ENCODE measurements at places on chromosomes 2 and 18. TPM values are rescaled to one million over a fixed set of nuclear protein-coding genes. Genes with fewer than 3 reads are reported as not detected.
A peak's percentile ranks its signal among the peaks of the same experiment; 100 is the strongest.

DNA sequence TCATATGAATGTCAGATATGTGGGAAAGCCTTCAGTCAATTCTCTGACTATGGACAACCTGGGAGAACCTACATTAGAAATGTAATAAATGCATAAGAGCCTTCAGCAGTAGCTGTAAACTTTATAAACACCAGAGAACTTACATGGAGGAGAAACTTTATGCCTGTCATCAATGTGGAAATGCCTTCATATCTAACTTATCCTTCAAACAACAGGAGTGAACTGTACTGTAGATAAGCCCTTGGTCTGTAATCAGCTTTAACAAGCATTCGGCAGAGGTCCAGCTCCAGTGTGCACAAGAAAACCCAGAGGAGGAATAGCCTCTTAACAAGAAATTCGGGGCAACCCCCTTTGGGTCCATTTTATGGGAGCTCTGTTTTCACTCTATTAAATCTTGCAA lies 14.8 kb upstream of the UXS1 start:
- no peak for DNase-seq
- H3K4me1 ChIP-seq, result no peaks in the 10 kb centered on the region
- H3K27me3 ChIP-seq, result no peaks in the 10 kb centered on the region
- H3K27ac ChIP-seq, result no peak overlapping the region
- no peak overlapping the region for H3K4me3 ChIP-seq

DNA sequence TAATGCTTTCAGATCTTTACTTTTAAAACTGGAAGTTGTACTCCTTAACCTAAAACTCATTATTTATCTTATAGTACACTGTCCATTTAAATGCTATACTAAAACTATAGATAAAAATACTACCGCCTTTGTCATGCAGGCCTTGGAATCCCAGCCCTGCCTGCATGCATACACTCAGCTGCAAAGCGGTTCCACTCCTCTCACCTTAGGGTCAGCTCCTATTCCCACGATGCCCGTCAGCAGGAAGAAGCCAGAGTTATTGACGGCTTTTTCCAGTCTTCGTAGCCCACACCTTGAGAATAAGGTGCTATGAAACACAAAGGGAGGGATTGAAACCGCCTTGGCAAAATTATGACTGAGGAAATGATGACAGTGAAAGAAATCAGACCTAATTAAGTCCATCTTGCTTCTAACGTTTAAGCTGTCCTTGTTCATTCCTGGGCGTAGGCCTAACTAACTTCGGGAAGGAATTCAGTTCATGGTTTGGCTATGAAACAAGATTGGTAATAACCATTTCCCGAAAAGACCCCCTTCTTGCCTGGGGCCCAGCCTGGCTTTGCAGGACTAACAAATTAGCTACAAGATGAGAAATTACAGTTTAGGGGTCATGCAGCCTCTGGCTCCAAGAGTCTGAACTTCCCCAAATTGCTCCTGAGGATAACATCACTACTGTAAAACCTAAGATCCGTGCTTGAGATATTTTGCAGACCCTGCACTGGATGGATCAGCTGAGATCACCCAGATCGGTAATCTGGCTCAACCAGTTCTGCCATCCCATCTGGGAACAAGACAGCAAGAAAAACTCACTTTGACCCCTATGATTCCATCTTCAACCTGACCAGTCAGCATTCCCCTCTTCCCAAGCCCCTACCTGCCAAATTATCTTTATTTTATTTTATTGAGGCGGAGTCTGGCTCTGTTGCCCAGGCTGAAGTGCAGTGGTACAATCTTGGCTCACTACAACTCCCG lies 17.1 kb downstream of the EPB41L5 start:
- no peak for DNase-seq
- H3K27ac ChIP-seq, result no peak overlapping the region
- no peaks in the 10 kb centered on the region for H3K27me3 ChIP-seq
- H3K4me3 ChIP-seq, result no peak overlapping the region

DNA sequence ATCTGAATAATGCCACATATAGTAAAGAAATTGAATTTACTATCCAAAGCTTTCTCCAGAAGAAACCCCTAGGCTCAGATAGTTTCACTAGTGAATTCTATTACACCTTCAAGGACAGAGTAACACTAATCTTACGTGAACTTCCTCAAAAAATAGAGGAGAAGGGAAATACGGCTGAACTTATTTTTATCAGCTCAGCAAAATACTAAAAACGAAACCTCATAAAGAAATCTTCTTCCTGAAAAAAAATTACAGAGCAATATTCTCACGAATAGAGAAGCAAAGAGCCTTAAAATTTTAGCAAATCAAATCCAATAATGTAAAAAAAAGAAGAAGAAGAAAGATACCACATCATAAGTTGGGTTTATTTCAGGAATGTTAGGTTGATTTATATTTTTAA lies 14.7 kb downstream of the CAPN13 start:
- H3K36me3 ChIP-seq, result no peaks in the 10 kb centered on the region
- no peak overlapping the region for H3K27ac ChIP-seq
- no peak overlapping the region for H3K4me3 ChIP-seq
- DNase-seq, result no peak
- peaks cover 4% of the 10 kb centered on the region for H3K27me3 ChIP-seq

- no peaks in the 10 kb centered on the region for H3K27me3 ChIP-seq
- H3K4me1 ChIP-seq, result no peaks in the 10 kb centered on the region
- no peak overlapping the region for H3K27ac ChIP-seq
- no peaks in the 10 kb centered on the region for H3K36me3 ChIP-seq
Measured at GRCh38 chr2:60028849-60029565, 524.4 kb downstream of the BCL11A start.

- no peaks in the 10 kb centered on the region for H3K4me1 ChIP-seq
- H3K4me3 ChIP-seq, result no peak overlapping the region
- no peaks in the 10 kb centered on the region for H3K36me3 ChIP-seq
- H3K27me3 ChIP-seq, result no peaks in the 10 kb centered on the region
- DNase-seq, result no peak
Measured at GRCh38 chr18:10402871-10403559, 51.4 kb upstream of the APCDD1 start.

DNA sequence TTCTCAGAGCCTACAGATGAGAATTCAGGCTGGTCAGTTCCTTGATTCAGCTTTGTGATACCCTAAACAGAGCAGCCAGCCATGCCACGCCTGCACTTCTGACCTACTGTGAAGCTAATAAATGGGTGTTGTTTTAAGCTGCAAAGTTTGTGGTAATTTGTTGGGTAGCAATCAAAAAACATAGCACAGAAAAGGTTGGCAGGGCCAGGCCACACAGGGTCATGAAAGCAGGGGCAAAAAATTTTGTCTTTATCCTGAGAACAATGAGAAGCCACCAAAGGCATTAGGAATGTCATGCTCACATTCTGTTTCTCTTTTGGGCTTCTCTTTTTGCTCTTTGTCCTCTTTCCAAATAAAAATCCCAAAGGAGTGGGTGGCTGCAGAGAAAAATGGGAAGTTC lies 385.9 kb downstream of the TXNL1 start:
- no peak for DNase-seq
- no peaks in the 10 kb centered on the region for H3K27me3 ChIP-seq
- no peaks in the 10 kb centered on the region for H3K4me1 ChIP-seq
- H3K27ac ChIP-seq, result no peak overlapping the region

- H3K4me1 ChIP-seq, result no peaks in the 10 kb centered on the region
- no peaks in the 10 kb centered on the region for H3K36me3 ChIP-seq
- H3K27ac ChIP-seq, result no peak overlapping the region
- no peak for DNase-seq
- H3K4me3 ChIP-seq, result no peak overlapping the region
- H3K27me3 ChIP-seq, result no peaks in the 10 kb centered on the region
Measured at GRCh38 chr18:67513280-67513679, 3.2 kb downstream of the DSEL start.

DNA sequence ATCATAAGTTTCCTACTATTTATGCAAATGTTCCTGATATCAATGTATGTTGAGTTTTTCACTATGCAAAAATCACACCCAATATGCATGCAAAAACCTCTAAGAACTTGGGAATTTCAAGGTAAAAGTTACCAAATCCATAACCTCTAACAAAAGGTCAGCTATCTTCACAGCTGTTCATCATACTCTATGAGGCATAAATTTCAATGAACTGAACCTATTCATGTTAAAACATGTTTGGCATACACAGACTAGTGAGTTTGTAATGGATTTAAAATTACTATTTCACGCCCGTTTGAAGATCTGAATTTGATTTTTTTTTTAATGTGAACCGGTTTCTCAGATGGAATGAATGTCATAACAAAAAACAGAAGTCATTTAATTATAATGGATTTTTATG lies 100.2 kb downstream of the ATAD2B start:
- no peak overlapping the region for H3K4me3 ChIP-seq
- DNase-seq, result no peak
- no peaks in the 10 kb centered on the region for H3K4me1 ChIP-seq

DNA sequence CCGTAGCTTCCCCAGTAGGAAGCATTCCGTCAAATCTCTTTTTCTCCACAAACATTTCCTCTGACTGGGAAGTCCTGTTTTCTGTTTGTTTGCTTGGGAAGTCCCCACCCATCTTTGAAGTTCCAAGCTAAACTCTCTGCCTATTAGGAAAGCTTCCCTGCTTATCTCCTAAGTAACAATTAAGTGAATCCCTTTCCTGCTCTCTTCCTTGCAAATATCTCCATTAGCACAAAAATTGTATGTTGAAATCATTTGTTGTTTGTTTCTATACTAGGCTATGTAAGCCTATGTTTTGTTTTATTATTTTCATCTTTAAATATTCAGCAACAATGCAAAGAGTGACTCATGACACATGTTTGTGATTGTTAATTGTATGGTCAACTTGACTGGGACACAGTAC lies 812.6 kb upstream of the LRATD1 start:
- no peak for DNase-seq
- H3K27me3 ChIP-seq, result no peaks in the 10 kb centered on the region
- H3K4me1 ChIP-seq, result no peaks in the 10 kb centered on the region
- H3K36me3 ChIP-seq, result no peaks in the 10 kb centered on the region

GRCh38 chr2:60445684-60446179 lies 107.7 kb downstream of the BCL11A start:
- H3K4me3 ChIP-seq, result no peak overlapping the region
- no peaks in the 10 kb centered on the region for H3K27me3 ChIP-seq
- no peaks in the 10 kb centered on the region for H3K4me1 ChIP-seq
- H3K27ac ChIP-seq, result no peak overlapping the region

- peaks cover 8% of the 10 kb centered on the region for H3K27me3 ChIP-seq
- DNase-seq, result no peak
- peaks cover 40% of the 10 kb centered on the region for H3K4me1 ChIP-seq
- H3K27ac ChIP-seq, result no peak overlapping the region
Measured at GRCh38 chr2:60547841-60548240, 5.6 kb downstream of the BCL11A start.

- H3K27ac ChIP-seq, result peak overlapping the region; percentile 94
- no peaks in the 10 kb centered on the region for H3K36me3 ChIP-seq
- no peaks in the 10 kb centered on the region for H3K4me1 ChIP-seq
- no peak for DNase-seq
- no peaks in the 10 kb centered on the region for H3K27me3 ChIP-seq
Measured at GRCh38 chr2:46308629-46309028, 11.4 kb downstream of the EPAS1 start.

- no peaks in the 10 kb centered on the region for H3K27me3 ChIP-seq
- H3K27ac ChIP-seq, result no peak overlapping the region
- no peaks in the 10 kb centered on the region for H3K4me1 ChIP-seq
- no peak overlapping the region for H3K4me3 ChIP-seq
- no peak for DNase-seq
Measured at GRCh38 chr18:59393381-59393780, 34.3 kb upstream of the LMAN1 start.

DNA sequence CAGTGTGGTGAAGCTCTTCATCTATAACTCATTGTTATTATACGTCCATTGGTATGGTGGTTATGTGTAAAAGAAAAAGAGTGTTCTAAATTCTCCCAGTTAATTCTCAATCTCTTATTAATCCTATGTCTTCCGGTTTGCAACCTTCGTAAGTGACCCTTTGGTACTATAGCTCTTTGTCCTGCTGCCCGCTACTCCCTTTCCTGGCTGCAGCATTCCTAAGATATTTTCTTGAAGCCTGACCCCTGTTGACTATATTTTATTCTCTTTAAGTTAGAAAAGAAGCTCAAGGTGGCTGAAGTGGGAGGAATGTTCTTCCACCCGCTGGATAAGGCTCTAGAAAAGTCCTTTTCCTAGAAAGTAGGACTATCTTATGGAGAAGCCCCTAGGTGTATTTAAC lies 684.8 kb downstream of the SOCS6 start:
- no peak for DNase-seq
- no peak overlapping the region for H3K27ac ChIP-seq
- H3K4me1 ChIP-seq, result no peaks in the 10 kb centered on the region
- H3K27me3 ChIP-seq, result no peaks in the 10 kb centered on the region

- H3K4me3 ChIP-seq, result no peak overlapping the region
- no peak for DNase-seq
- no peak overlapping the region for H3K27ac ChIP-seq
- H3K36me3 ChIP-seq, result peaks cover 20% of the 10 kb centered on the region
- no peaks in the 10 kb centered on the region for H3K27me3 ChIP-seq
- H3K4me1 ChIP-seq, result no peaks in the 10 kb centered on the region
Measured at GRCh38 chr2:135650721-135651120, 90.9 kb upstream of the UBXN4 start.

Gene CHPF
- 228 TPM for total RNA-seq

Gene CDCA7
- not detected for total RNA-seq

Gene REEP1
- 29.4 TPM for total RNA-seq

Gene MATN3
- not detected for total RNA-seq

Gene SERPINB11
- not detected for total RNA-seq

Gene ACMSD
- total RNA-seq, result not detected

Gene C2orf92
- total RNA-seq, result 3.1 TPM

Gene C2orf72
- 0.08 TPM for total RNA-seq

Gene CRACDL
- total RNA-seq, result 5.3 TPM

Gene GRHL1
- 1.3 TPM for total RNA-seq

Gene C2orf66
- total RNA-seq, result not detected

Measured in right atrium auricular region (tissue), 2 donors.